B cell (primary cell): ENCODE measurements at places on chromosomes 3 and 15.
A peak's percentile ranks its signal among the peaks of the same experiment; 100 is the strongest.

GRCh38 chr3:136856665-136857064 is 5.3 kb upstream of the NCK1 start:
- no peak for DNase-seq

DNA sequence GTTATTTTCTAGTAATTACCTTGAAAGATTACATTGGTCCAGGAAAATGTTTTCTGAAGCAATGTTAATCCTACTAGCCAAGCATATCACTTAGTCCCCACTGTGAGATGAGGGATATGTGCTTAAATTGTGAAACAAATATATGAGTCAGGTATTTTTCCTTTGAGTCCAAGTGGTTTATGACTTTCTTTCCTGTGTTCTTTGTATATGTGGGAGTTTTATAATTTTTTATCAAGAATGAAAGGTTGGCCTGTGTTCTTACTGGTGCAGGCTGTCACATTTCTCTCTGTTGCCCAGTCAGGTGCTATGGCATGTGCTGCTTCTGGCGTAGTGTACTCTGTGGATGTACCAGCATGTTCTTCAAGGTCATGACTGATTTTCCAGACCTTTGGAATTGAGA is 147.4 kb downstream of the CMSS1 start:
- DNase-seq, result no peak

DNA sequence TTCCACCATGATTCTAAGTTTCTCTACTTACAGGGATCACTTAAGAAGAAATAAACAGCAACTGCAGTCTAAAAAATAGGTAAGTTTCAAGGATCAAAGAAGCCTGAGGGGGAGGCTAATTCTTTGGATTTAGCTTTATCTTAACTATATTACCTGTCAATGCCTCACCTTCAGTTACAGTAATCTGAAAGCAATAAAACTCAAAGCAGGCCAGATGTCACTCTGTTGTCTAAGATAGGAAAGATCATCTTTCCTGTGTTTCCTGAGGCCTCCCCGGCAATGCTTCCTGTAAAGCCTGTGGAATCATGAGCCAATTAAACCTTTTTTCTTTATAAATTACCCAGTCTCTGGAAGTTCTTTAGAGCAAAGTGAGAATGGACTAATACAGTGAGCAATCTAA is 60.2 kb downstream of the NPTN start:
- DNase-seq, result no peak

GRCh38 chr15:93105485-93105884 is 16.5 kb upstream of the RGMA start:
- DNase-seq, result no peak

DNA sequence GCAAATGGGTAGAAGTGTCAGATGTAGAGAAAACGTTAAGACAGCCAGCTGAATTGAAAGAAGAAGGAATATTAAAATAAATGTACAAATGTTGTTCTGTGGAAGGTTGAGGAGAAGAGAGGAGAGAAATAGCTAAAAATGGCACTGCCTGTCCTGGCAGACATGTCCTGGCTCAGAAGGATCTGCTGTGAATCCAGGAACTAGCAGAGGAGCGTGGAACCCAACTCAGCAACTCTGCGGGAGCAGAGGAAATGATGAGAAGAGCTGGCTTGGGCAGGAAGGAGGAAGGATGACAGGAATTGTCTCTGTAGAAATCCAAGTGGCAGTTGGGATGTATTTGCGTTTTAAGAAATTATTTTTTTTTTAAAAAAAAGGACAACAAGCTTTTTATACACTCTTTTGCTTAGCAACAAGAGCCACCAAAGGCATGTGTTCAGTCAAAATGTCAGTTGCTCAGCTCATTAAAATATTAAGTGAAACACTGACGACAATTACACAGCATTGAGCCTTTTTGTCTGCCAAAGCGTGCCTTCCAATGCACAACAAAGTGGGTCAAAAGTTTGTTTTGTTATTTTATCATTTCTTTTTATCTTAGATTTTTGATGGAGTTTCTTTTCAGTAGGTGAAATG is 16.1 kb downstream of the NANOGP8 start:
- DNase-seq, result no peak

- peak; percentile 4 for DNase-seq
Measured at GRCh38 chr3:189632242-189632641, 1.1 kb downstream of the TP63 start.

DNA sequence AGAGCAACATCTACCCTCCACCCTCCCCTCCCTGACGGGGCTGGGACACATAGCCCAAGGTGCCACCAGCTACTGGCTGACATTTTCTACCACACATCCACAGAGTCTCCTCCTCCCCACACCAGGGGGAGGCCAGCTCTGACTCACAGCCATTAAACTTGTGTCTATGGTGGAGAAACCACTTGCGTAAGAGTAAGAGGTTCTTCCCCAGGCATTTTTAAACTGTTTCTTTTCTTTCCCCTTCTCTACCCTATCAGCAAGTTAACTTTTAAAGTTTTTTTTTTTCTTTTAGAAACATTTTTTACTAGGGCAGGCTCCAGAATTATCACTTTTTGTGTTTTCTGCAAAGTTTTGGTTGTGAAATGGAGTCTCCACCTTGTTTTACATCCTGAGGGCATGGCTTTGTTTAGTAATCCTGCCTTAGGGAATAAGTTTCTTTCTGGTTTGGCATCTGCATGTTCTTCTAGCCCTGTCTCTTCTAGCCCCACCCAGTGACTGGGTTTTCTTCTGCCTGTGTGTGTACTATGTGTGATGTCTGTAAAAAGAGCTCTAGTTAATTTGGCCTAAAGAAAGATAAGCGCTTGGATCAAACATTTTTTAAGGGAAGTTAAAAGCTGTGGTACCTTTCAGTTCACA is 148.8 kb upstream of the GADL1 start:
- no peak for DNase-seq

GRCh38 chr3:101814835-101815234 is 34.5 kb upstream of the NFKBIZ start:
- no peak for DNase-seq

DNA sequence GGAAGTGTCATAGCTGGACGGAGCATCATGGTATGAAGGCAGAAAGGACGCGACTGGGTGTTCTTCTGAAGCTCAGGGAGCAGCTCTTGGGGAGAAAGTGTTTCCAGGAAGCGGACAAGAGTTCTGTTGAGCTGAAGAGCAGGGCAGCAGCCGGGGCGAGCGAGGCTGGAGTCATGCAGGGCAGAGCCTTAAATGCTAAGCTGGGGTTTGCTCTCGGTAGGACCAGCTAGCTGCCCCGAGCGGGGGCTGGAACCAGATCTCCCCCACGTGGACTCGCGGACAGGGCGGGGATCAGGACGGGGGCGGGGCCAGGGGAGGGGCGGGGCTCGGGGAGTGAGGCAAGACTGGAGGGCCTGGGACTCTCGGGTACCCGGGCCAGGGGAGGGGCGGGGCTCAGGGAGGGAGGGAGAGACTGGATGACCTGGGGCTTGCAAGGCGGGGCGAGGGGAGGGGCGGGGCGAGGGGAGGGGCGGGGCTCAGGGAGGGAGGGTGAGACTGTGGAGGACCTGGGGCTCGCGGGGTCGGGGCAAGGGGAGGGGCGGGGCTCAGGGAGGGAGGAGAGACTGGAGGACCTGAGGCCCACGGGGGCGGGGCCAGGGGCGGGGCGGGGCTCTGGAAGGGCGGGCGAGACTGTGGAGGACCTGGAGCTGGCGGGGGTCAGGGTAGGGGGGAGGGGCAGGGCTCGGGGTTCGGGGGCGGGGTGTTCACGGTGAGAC is 461 bp upstream of the FAH start:
- DNase-seq, result peak; percentile 89

DNA sequence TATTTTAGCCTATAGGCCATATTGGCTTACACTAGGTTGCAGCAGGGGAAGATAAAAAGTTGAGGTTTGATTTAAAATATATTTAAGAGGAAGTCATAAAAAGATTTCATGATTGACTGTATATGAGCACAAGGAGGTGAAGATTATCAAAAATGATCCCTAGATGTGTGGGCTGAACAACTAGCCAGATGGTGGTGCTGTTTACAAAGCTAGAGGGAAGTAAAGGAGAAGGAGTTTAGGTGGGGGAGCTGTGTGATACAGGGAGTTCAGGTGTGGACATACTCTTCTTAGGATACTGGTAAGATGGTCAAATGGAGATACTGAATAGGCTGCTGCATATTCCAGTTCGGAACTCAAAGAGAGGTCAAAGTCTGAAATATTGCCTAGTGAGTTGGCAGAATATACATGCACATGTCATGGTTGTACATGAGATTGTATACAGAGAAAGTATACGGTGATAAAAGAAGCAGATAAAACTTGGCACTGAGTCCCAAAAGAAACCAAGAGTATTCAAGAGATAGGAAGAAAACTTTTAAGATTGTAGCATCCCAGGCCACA is 727.8 kb downstream of the NLGN1 start:
- DNase-seq, result no peak

GRCh38 chr15:65096481-65097385 is 18.3 kb downstream of the UBAP1L start:
- no peak for DNase-seq

- DNase-seq, result no peak
Measured at GRCh38 chr3:69499422-69499821, 113.5 kb upstream of the FRMD4B start.

DNA sequence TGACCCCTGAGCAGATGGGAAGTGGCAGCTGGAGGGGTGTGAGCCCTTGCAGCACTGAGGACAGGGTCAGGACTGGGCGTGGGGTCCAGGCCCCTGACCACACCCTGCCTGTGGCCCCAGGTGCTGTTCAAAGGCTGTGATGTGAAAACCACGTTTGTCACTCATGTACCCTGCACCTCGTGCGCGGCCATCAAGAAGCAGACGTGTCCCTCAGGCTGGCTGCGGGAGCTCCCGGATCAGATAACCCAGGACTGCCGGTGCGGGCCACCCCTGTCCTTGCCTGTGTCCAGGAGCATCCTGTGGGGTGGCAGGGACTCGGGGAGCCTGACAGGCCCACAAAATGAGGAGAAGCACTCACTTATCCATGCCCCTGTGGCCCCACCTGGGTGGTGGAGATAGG is 5.9 kb downstream of the STAB1 start:
- DNase-seq, result no peak

DNA sequence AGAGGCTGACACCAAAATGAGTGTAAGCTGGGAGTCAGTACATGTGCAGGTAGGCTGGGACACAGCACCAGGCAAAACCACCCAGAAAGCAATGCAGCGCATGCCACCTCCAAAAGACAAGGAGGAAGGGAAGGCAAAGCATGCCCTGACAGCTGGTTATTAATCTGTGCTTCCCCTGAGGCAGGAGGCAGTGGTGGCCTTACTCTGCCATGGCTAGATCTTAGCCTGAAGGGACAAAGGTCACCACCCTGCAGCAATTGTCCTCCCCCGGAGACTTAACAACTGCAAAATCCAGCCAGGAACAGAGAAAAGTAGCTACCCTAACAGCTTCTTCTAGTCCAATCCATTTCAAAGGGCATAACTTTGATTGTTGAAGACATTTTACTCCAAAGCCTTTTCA is 73.7 kb downstream of the PLD1 start:
- no peak for DNase-seq

DNA sequence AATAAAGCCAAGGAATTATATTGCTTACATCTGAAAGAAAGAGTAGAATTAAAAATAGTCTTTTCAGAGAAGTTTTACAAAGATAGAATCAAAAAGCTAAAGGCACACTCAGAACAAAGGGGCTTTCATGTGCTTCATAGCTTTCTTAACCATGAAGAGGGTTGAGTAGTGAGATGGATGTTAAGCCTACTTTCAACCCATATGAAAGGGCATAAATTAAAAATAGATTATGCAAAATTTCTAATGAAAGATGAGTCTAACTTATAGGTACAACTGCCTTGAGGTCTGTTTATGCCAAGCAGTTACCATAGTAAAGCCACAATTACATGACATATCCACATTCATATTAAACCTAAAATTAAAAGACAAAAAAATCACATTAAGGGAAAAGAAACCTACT is 223.3 kb upstream of the ARHGEF26 start:
- no peak for DNase-seq

DNA sequence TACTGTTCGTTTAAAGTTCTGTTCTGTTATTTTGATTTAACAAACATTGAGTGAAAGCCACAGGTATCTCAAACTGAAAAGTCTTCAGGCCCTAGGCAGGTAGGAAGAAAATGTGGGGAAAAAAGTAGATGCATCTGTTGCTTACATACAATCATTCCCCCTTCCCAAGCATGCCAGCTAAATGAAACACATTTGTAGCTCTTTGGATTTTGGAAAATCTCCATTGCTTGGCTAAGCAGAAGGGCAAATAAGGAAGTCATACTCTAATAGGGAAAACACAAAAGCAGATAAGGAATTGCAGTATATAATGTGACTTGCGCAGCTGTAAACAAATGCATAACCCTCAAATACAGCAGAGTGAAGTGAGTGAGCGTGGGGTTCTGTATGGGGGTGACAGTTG is 375.9 kb downstream of the FGF12 start:
- DNase-seq, result no peak

- DNase-seq, result peak; percentile 65
Measured at GRCh38 chr15:67835297-67836133, 4.3 kb downstream of the RNU6-1 start.

GRCh38 chr3:129184396-129184657 is 631 bp upstream of the CNBP start:
- no peak for DNase-seq

DNA sequence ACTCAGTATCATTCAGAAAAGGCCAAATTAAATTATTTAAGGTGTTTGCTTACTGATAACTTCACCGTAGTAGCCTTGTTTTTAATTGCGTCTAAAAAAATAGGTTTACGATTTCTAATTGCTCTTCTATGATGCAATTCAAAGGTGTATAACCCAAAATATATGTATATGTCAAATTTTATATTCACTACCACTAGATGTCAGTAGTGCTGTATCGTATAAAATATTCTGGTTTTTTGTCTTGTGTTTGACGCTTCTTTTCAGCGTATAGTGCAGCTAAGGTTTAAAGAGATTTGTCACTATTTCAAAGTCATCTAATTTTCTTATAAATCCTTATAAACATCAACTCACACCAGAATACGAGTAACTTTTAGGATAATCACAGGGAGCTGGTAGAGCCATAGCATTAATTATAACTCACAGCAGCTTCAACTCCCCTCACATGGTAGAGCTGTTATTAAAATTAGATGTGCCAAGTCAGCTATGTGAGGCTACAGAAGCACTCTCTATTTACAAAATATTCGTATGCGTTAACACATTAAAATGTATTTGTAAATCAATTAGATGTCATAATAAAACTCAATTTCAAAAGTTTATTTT is 3.5 kb downstream of the PFN2 start:
- DNase-seq, result peak; percentile 63

DNA sequence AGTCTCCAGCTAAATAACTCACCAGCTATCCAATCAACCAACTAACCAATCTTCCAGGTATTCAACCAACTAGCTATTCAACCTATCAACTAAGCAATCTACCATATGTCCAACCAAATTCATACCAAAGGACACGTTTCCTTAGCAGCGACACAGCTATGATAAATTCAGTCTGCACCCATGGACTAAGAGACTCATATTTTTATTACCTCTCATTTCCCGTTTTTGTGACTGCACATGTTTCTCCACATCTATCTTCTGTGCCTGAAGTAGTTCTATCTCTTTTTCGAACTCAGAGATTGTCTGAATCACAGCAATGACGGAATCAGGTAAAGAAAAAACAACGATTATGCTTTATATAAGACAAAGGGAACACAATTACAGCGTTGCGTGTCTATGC is 34.0 kb upstream of the GNB5 start:
- peak; percentile 32 for DNase-seq

GRCh38 chr3:85576091-85576690 is 617.4 kb downstream of the CADM2 start:
- peak; percentile 54 for DNase-seq

- DNase-seq, result no peak
Measured at GRCh38 chr3:18609187-18609586, 184.0 kb upstream of the SATB1 start.

- DNase-seq, result no peak
Measured at GRCh38 chr3:29022976-29023375, 257.9 kb upstream of the RBMS3 start.
